ENCODE measurements at places on chromosomes 5 and 9. TPM values are rescaled to one million over a fixed set of nuclear protein-coding genes. Genes with fewer than 3 reads are reported as not detected.

GRCh38 chr9:132163457-132163875 lies 1.6 kb downstream of the NTNG2 start:
- no peak for DNase-seq

DNA sequence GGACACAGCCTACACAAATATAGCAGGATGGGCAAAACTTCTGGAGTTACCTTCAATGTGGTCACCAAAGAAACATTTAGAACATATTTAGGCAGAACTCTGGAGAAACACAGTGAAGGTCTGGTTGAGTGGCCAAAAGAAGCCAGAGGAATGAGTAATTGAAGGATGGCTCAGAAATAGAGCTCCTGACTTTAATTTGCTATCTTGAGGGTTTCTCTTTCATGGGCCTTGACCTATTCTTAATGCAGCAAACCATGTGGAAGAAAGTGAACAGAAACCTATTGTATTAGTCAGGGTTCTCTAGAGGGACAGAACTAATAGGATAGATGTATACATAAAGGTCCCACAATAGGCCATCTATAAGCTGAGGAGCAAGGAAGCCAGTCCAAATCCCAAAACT lies 650.5 kb downstream of the ACTL7B start:
- no peak for DNase-seq

- DNase-seq: no peak
These were observed 77.8 kb downstream of the ADCY2 start for GRCh38 chr5:7473668-7474215.

GRCh38 chr9:7103771-7104170 lies 346.0 kb downstream of the KDM4C start:
- peak; percentile 67 for DNase-seq

DNA sequence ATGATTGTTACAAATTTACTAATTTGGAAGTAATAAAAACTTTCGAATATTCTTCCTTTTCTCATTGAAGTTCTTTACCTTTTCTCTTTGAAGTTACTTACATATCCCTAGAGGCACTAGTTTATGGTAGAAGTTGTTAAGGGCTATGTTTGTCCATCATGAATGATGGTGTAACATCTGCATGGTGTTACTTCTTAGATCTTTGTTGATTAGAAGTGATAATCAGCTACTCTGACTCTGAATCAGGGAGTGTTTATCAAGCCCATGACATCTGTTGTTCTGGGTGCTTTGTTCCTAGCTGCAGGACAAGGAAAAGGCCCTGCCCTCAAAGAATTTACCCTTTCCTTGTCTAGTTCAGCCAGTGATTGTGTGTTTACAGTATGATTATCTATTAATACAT lies 32.9 kb downstream of the MAP3K1 start:
- no peak for DNase-seq

DNA sequence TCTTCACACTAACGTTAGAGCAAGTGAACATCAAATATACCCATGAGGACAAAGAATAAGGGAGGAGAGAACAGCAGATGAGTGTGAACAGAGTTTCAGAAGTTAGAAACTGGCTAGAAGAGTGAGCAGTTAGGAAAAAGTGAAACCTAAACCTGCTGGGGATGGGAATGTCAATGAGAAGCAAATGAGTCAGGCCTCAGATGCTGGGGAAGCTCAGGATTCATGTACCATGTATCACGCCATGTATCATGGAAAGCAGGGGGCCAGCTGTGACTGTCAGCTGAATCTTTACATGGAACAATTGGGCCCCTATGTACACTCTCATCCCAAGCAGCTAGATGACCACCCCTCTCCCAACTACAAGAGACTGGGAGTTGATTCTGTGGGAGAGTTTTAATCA lies 16.2 kb downstream of the GDF9 start:
- peak; percentile 38 for DNase-seq

DNA sequence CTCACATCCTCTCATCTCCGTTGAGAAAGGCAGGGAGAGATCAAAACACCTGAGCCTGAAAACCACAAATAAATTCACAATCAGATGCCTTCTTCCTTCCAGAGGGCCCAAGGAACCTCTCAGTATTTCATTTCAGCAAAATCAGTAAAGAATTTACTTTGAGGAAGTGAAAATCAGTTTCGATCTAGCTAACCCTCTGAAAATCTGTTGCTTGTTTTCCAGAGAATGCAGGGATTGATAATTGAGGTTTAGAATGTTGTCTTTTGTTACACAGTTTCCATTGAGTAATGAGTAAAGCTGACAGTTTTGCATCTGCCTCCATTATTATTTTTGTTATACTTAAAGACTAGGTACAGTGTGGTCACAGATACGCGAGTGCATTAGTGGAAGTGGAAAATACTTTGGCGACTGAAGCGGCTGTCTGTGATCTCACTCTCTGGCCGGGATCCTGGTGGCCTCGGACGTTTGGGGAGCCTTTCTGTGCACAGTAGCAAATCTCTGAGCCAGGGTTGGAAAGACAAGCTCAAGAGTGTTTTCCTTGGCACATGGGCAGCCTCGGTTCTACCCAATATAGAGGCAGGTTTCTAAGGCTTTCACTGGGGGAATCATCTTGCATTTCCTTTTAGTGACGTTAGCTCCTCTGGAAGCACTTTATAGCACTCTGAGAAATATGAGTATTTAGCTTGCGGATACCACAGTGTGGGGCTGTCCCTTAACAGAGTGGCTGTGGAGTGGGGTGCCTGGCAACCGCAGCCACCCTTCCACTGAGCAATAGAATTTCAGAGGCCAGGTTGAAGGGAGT lies 32.2 kb upstream of the ANGPTL2 start:
- no peak for DNase-seq

Gene SLCO6A1
- not detected for total RNA-seq
